ENCODE measurements at places on chromosomes 1 and 21. TPM values are rescaled to one million over a fixed set of nuclear protein-coding genes. Genes with fewer than 3 reads are reported as not detected.

DNA sequence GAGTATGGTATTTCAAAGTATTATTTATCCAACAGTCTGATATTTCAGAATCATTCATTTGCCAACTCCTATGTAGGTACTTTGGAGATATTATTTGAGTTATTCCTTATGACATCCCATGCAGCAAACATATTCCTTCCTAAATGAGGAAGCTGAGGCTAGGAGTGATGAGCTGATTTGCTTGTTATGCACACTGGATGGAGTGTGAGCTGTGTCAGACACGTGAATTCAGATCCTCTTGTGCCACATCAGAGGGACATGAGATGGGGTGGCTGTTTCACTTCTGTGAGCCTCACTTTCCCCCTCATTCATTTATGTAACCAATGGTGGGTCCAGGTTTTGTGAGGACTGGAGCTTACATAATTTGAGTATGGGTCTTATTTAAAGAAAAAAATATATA, 215.9 kb downstream of the DISC1 start:
- DNase-seq: no peak

DNA sequence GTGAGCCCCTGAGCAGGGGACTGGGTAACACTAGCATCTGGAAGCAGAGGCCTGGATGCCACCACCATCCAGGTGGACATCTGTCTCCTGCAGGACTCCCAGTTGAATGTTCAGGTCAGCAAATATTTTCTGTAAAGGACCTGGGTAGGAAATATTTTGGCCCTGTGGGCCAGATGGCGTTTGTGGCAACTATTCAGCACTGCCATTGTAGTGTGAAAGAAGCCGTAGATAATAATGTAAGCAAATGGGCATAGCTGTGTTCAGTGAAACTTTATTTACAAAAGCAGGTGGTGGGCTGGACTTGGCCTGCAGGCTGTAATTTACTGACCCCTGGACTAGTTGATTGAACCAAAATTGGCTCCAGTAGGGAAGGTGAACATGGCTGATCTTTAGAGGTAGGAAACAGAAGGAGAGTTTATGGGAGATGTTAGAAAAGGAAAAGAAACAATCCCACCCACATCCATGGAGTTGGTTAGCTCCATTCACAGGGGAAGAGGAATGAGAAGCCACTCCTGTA, 20.0 kb upstream of the CD101 start:
- DNase-seq: no peak

- DNase-seq: no peak
Measured at GRCh38 chr1:62385923-62386322, 50.9 kb upstream of the USP1 start.

CAPZB gene
- 100 TPM for total RNA-seq

- DNase-seq: no peak
Measured at GRCh38 chr1:160772331-160772730, 23.6 kb upstream of the LY9 start.

- no peak for DNase-seq
Measured at GRCh38 chr21:37915941-37916309, 332 bp downstream of the KCNJ6 start.

DNA sequence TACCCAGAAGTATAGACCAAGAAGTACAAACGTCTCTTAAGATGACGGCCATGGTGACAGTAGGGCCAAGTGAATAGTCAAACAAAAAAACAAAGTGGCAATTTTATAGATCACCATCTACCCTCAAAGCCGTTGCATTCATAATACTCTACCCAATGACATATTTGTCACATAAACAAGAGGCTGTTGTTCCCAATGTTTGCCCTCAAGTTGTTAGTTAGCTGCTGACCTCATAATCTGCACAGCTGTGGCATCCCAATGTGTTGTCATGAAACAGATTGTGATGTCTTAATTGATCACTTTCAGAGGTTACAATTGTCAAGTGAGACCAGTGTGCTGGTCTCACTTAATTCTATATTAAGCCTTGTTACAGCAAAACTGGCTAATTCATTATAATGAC, 333.8 kb downstream of the ST6GALNAC3 start:
- DNase-seq: no peak

LCE4A gene
- not detected for total RNA-seq
